ENCODE measurements at places on chromosomes 13 and 19. TPM values are rescaled to one million over a fixed set of nuclear protein-coding genes. Genes with fewer than 3 reads are reported as not detected.

The LGALS4 gene
- 0.42 TPM for total RNA-seq

The NCCRP1 gene
- total RNA-seq, result 0.42 TPM

The OR10H1 gene
- not detected for total RNA-seq

The ATXN8OS gene
- total RNA-seq, result not detected

The DLL3 gene
- total RNA-seq, result not detected

The WDR87 gene
- not detected for total RNA-seq

The NPAS1 gene
- not detected for total RNA-seq

The RASGRP4 gene
- 4.6 TPM for total RNA-seq

The KIR2DL4 gene
- total RNA-seq, result not detected

The OR1I1 gene
- not detected for total RNA-seq

The ZNF98 gene
- 0.17 TPM for total RNA-seq

The MUC16 gene
- under 0.01 TPM for total RNA-seq

The CABP5 gene
- not detected for total RNA-seq

The GFY gene
- not detected for total RNA-seq

The GPC5 gene
- 0.13 TPM for total RNA-seq

The CEACAM8 gene
- not detected for total RNA-seq

The SULT2B1 gene
- not detected for total RNA-seq

The NLRP12 gene
- total RNA-seq, result 0.26 TPM

The TMEM150B gene
- total RNA-seq, result 3.6 TPM

The ZNF793 gene
- 3.0 TPM for total RNA-seq

The TTYH1 gene
- total RNA-seq, result 8.0 TPM

The CFAP97D2 gene
- total RNA-seq, result not detected

The ZNF528 gene
- total RNA-seq, result 12.8 TPM

The SPACA4 gene
- total RNA-seq, result not detected

The ZNF700 gene
- 10.4 TPM for total RNA-seq

The RGS9BP gene
- 4.1 TPM for total RNA-seq

The CEACAM18 gene
- not detected for total RNA-seq

The KIR2DL1 gene
- not detected for total RNA-seq

The ZNF575 gene
- 0.80 TPM for total RNA-seq

The CBARP gene
- total RNA-seq, result not detected

The C19orf18 gene
- total RNA-seq, result 0.40 TPM

The TLE6 gene
- 1.2 TPM for total RNA-seq

The CNN1 gene
- total RNA-seq, result 3,384 TPM

The ETV2 gene
- not detected for total RNA-seq

The CLASRP gene
- 29.9 TPM for total RNA-seq

The SPPL2B gene
- 29.6 TPM for total RNA-seq

The GJA3 gene
- total RNA-seq, result not detected

The LACC1 gene
- total RNA-seq, result 13.3 TPM

The ZNF723 gene
- not detected for total RNA-seq

The TRAPPC5 gene
- total RNA-seq, result 59.8 TPM

The SYCN gene
- not detected for total RNA-seq

The FOSB gene
- total RNA-seq, result 25.2 TPM

The MBD3L2 gene
- total RNA-seq, result not detected

The RBM26 gene
- 22.7 TPM for total RNA-seq

The LMTK3 gene
- 0.42 TPM for total RNA-seq
